Stimulated activated CD8-positive, alpha-beta memory T cell treated with anti-CD3 and anti-CD28 coated beads, Interleukin-7, amount 100 ng/mL, for 1 hour (primary cell): ENCODE measurements at places on chromosomes 7 and 10.

DNA sequence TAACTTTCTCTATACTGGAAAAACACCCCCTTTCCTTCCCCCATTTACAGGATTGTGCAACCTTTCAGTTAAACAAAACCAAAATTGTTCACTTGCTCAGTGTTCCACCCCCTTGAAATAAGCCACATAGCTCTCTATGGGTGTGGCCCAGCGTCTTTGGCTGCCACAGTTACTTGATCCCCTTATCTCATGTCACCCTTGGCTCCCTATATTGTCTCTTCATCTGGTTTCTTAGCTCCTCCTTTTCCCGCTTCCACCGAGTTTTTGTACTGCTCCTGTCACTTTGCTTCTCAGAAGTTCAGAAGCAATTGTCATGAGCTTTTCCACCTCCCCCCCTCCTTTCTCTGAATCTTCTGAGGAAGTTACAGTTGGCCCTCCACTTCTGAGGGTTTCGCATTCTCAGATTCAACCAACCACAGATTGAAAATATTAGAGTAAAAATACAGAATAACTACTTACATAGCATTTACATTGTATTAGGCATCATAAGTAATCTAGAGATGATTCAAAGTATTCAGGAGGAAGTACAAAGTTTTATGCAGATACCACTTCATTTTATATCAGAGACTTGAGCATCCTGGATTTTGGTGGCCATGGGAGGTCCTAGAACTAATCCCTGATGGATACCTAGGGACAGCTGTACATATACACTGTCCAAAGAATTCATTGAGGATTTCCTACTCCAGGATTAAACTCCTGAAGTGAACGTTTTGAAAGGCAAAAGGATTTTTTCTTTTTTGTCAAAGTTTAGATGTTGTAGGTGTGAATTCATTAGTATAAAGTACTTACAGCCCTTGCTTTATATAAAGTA, 60.4 kb downstream of the ADD3 start:
- no peak for DNase-seq

DNA sequence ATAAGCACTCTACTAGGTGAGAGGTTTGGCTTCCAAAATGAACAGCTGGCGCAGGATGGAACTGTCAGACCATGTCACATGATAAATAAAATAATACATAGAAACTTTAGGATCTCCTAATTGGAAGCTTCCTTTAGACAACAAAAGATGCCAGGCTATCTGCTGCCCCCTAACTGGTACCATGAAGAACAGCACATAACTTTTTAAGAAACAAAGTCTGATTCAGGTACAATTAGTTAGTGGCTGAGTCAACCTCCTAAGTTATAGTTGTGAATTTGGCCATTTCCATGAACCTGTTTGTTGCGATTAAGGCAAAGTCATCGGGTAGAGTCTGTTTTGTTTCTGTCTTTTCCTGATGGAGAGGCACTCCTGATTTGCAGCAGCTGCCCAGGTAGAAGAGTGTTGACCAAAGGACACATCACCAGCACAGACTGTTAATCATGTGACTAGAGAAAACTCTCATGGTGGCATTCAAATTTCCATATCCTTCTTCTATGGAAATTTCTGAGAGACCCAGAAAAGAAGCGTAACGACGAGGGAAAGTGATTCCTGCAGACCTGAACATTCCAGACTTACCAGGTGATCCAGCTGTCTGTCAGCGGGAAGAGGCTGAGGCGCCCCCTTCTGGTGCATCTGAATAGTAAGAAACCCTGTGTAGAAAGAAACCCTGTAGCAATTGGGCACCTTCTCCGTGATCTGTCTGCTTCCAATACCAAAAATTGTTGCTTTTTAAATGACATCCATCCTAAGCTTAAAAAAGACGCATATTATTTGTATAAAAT, 8.6 kb upstream of the INHBA start:
- no peak for DNase-seq

GRCh38 chr7:81209059-81209458, 290.2 kb upstream of the SEMA3C start:
- no peak for DNase-seq

- no peak for DNase-seq
These were observed 11.5 kb upstream of the OGA start for GRCh38 chr10:101829561-101830315.

DNA sequence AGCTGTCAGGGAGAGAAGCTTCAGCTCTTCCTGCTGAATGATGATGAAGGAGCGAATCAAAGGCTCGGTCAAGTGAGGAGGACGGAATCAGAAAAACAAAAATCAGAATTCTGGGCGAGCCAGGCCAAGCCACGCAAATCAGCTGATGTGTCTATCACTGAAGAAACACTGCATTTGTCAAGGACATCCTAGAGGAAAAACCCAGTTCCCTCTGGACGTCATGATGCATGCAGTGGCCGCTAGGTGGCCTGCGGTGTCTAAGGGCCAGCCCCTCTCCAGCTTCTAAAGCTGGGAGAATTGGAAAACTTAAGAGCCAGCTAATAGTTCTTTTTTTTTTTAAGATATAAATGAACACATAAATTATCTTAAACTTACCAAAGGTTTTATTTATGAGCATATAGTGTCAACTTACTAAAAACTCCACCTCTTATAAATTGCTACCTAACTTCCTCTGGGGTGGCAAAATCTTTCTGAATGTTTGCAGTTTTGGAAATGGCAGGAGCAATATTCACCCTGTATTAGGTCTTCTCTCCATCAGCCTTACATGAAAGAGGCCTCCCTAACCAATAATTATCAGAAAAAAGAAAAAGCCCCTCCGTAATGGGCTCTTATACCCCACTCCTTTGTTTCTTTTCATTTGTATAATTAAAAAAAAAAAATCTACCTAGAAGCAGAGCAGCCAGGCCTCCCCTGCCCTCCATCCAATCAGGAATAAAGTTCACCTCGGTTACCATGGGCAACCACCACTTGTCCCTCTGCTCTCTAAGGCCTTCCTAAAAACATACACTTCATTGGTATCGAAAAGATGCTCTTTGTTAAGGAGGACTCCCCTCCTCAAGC, 186.8 kb downstream of the USP6NL start:
- DNase-seq = no peak

GRCh38 chr7:104826135-104826534, 187.9 kb upstream of the KMT2E start:
- DNase-seq = no peak

GRCh38 chr7:51366930-51367613, 50.5 kb upstream of the COBL start:
- DNase-seq = no peak

- DNase-seq = no peak
These were observed 22.7 kb upstream of the IKZF1 start for GRCh38 chr7:50281680-50282445.

DNA sequence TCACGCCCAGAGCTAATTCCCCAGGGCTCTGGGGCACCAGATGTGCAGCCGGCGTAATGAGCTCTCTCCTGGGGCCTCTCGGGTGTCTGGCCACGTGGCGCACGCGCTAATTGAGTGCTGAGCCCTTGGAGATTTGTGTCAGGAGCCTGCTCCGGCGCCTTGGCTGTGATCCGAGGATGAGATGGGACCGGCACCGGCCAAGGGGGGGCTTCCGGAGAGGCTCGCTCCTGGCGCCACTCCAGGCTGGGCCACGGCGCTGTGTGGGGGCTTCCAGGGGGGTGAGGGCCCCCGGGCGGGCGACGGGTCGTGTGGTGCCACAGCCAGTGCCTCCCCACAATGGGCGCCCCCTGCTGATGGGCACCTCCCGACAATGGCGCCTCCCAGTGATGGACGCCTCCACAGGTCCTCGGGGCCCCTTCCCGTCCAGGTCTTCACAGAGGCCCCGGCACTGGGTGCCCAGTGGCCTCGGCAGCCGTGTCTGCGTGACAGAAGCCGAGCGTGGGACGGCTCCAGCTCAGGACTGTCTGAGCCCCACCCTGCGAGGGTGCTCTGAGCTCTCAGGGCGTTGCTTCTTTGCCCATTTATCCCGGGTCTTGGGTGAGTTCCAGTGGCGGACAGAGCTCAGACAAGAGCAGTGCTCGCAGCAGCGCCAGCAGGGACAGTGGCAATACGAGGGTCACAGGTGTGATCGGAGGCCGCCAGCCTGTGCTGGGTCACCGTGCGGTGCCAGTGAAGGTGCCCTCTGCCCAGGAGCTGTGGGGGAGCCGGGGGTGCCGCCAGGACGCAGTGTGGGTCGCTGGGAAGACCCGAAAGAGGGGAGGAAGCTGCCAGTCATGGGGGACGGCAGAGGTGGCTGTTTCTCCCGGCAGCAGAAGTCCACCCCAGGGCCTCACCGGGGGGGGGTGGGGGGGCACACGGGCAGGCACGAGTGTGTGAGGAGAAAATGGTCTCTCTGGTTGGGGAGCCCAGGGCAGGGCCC, 8.2 kb upstream of the NKX6-2 start:
- DNase-seq = no peak
